Esophagus squamous epithelium (tissue), 5 donors: ENCODE measurements at places on chromosomes 1 and 21.

DNA sequence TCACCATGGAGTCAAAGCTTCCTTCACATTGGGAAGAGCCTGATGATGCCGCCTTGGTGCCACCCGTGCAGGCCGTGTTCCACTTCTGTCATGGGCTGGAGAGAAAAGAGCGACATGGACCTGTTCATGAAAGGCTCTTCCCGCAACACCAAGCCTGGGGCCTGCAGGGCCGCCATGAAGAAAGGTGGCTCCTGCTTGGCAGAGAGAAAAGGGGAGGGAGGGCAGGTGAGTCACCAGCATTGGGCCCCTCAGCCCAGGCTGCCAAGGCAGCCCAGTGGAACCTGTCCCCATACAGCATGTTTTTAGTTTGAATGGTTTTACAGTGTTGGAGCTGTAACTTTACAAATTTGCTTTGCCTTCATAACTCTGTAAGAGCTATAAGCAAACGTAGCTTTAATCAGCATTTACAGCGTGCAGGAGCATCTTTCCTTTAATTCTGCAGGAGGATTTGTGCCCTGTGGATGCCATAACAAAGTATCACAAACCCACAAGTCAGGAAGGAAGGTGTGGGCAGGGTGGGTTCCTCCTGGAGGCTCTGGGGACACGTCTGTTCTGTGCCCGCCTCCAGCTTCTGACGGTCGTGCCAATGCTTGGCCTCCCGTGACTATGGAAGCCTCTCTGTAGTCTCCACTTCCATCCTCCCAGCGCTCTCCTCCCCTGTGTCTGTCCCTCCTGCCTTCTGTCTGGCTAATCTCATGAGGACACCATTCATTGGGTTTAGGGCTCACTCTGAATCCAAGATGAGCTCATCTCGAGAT, 49.1 kb downstream of the RIPK4 start:
- no peak for DNase-seq

DNA sequence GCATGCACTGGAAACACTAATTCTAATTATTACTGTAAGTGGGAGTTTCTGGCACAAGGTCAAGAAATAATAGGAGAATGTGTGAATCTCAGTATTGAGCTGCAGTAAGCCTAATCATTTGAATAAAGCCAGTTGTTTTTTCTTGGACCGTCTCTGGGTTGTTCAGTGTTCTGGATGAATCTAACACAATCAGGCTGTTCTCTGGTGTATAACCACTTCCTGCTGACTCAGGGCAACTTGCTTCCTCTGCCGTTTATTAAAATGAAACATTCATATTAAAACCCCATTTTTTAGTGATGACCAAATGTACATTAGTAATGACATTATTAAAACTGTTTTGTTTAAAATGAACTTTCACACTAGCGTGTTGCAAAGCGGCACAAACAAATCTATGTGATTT, 273.1 kb upstream of the SNX7 start:
- no peak for DNase-seq

GRCh38 chr1:60547821-60548220, 474.3 kb upstream of the C1orf87 start:
- no peak for DNase-seq

GRCh38 chr1:8858888-8859706, 19.4 kb downstream of the ENO1 start:
- no peak for DNase-seq

- DNase-seq = no peak
Observed at GRCh38 chr1:12436817-12437599, 181.0 kb downstream of the DHRS3 start.
